ENCODE measurements at places on chromosomes 11 and 22.

DNA sequence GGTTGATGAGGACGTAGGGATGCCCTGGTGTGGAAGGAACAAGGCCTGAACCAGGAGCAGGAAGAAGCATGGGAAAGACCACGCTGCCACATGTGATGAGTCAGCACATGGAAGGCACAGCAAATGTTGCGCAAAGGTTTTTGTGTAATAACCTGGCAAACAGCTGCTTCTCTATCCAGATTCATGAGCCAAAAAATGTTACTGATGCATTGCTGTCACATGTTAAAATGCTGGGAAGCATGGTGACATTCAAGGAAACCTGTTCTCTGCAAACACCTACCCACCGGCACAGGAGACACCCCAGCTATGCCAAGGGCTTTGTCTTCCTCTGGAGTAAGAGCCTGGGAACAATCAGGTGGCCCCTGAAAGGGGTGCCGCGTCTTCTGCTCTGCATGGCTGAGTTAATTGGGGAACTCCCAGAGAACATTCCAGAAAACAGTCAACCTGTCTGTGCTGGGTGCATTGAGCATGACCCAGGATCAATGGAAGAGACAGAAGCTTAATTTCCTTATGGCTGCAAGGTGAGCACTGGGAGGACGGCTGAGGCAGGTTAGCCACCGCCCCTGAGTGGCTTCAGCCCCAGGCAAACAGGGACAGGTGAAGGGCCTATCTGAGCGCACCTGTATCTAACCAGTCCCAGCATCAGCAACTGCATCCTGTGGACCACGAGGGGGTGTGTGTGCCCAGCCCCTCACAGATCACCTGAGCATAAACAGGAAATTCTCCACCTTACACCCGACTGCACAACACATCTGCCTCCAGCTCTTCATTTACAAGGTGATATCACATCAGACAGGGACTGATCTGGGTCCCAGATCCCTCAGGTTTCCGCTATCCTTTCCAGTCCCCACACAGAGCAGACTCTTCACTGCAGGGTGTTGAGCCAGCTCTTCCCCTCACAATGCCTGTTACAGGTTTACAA lies 108.4 kb downstream of the GGTLC2 start:
- no peak for DNase-seq

GRCh38 chr22:20138417-20138738 lies 6.8 kb downstream of the ZDHHC8 start:
- DNase-seq, result no peak

DNA sequence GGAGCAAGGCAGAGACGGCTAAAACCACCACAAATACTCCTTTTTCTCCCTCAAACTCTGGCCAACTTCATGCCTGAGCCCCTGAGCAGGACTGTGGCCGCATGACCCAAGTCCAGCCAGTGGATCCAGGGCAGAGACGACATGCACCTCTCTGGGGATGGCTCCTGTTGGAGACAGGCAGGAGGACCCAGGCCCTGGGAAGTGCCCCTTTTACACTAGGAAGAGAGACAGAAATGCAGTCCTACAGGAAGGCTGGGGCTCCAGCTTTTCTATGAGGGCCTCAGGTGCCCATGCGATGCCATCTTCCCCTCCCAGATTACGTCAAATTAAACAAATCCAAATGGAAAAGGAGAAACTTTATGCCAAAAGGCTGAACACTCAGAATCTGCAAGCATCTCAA lies 498.0 kb downstream of the BRD1 start:
- no peak for DNase-seq

DNA sequence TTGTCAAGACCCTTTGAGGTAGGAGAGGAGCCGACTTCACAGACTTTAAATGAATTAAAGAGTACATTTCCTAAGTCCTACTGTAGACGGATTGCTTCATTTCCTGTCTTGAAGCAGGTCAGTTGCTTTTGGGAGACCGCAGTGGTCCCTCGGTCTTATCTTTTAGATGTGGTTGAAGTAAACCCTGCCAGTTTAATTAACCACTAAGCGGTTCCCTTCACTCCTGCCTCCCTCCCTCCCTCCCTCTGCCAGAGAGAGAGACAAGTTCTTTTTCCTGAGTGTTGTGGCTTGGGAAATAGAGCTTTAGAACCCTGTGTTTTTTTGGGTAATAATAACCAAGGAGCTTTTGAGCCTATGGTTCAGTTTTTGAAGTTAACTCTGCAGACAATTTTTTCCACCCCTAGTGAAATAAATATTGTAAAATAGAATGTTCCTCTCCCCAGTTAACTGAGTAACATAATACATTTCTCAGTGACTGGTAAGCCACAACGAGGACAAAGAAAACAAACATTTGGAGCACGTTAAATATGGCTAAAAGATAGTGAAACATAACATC lies 147.5 kb downstream of the LDLRAD3 start:
- no peak for DNase-seq

DNA sequence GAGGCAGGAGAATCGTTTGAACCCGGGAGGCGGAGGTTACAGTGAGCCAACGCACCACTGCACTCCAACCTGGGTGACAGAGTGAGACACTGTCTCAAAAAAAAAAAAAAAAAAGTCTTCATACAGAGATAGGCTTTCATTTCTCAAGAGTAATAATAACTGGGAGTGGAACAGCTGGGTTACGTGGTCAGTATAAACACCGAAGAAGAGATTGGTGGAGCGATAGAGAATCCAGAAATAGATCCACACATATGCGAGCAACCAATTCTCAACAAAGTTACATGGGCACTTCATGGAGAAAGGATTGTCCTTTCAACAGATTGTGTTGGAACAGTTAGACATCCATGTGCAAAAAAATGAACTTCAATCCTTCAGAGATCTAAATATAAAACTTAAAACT lies 24.6 kb downstream of the ZBED4 start:
- no peak for DNase-seq

DNA sequence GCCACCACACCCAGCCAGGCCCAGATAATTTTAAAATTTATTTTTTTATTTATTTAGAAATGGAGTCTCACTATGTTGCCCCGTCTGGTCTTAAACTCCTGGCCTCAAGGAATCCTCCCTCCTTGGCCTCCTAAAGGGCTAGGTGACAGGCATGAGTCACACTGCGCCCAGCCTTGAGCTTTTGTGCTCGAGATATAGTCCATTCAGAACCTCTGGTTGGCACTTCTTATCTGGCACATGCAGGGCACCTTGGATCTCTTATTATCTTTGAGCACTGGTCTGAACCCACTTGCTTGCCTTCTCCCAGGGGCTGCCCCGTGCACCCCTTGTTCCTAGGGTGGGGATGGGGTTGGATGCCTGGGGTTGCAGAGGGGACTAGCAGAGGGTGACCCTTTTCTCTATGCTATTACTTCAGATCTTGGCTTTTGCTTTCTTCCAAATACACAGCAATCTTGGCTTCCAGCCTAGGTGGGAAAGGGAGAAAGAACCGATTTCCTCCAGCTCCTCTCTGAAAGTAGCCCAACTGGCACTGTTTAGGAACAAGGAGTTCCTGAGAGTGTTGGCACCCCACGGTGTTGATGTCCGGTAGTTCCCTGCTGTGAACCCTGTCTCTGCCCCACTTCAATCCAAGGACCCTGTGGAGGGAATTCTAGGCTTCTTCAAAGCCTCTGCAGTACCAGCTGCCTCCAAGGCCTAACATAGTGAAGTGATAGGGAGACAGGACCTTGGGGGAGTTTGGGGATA lies 1.3 kb upstream of the SLC3A2 start:
- DNase-seq, result no peak

DNA sequence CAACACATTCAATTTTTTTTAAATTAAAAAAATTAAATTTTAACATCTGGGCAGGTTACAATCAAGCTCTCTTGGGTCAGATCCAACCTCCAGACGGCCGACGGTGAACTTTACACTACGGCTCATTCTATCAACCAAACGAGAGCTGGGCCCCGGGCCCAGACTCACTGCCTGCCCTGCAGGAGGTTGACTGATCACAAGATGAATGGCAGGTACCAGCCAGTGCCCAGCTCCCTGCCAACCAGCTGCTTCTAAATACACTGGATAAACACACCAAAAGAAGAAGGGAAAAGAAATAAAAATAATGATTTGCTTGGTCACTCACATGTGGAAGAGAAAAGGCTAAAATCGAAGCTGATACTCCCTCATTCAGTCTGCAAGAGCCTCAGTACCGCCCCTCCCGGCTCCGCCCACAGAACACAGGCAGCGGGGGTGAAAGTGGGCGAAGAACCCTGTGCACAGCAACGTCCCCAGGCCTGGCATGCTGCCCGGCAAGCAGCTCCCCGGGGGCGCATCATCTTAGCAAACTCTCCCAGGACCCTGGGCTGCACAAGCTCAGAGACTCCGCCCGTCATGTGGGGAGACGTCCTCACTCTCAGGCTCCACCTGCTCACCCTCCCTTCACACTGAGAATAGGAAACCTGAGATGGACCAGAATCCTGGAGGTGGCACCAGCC lies 303.4 kb downstream of the SHANK2 start:
- DNase-seq, result no peak

GRCh38 chr11:31882951-31883392 lies 71.8 kb upstream of the PAX6 start:
- DNase-seq, result no peak

GRCh38 chr22:22450343-22450839 lies 58.2 kb downstream of the ZNF280B start:
- DNase-seq, result no peak

DNA sequence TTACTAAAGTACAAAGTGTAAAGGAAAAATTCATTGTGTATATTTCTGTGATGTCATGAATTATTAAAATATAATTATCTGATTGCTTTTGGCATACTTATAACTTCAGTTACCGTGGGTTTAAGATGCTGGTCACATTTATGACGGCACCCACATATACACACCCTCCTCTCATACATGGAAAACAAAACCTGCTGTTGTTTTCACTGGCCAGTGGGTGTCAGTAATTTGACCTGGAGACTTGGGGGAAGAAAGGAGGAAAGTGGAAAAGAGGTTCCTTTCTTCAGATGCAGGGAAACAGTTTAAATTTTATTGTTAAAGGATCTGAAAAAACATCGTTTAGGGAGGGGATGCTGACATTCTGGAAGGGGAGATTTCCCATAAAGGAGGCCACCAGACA lies 742 bp upstream of the BBOX1 start:
- no peak for DNase-seq

DNA sequence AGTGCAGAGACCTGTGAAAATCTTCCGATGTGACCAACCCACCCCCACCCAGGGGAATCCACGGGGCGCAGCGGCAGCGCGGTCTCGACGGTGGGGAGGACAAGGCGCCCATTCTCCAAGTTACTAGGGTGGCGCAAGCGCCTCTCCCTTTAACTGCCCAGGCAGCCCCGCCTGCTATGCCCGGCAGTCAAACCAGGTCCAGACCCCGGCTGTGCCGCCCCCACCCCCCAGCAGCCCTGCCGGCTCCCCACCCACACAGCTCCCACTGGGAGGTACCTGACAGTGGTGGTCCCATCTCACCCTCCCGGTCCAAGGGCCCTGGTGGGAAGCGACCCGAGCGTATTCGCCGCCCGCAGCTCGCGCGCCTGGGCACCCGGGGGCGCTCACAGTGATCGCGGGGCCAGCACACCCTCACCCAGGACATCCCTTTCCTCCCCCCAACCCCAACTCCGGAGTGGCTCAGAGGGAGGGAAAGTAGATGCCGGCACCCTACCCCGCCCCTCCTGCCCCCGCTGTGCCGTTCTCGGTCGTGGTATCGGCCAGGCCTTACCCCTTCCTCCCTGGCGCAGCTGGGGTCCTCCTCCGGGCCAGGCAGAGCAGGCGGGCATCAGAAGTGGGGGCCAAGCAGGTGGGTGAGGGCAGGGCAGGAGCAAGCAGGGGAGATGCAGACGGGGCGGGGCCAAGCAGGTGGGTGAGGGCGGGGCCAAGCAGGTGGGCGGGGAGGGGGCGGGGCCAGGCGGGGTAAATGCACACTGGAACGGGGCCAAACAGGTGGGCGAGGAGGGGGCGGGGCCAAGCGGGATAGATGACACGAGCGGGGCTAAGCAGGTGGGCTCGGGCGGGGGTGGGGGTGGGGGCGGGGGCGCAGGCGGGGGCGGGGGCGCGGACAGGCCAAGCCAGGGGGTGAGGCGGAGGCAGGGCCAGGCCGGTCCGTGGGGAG lies at the start of gene TRPM5:
Gene TRPM5 (minus strand): TSS at position 634 of the 940 bp plus-strand sequence. CDS start 21,478 bp downstream, outside the sequence.
- peak; percentile 64 for DNase-seq

DNA sequence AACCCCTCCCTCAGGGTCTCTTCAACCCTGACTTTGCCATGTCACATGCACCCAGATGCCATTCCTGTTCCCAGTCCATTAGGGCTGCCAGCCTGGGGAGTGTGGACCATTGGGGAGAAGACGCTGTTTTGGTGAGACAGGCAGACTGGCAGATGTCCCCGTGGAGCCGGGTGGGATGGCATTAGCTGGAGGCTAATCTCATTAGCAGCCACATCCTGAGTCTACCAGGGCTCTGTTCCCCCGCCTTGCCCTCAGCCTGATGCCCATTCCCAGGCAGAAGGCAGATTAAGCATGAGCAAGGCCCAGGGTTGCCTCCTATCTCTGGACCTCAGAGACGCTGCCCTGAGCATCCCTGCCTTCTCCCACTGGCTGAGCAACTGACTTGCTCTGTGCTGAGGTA lies 46.4 kb upstream of the ALX4 start:
- DNase-seq, result no peak

DNA sequence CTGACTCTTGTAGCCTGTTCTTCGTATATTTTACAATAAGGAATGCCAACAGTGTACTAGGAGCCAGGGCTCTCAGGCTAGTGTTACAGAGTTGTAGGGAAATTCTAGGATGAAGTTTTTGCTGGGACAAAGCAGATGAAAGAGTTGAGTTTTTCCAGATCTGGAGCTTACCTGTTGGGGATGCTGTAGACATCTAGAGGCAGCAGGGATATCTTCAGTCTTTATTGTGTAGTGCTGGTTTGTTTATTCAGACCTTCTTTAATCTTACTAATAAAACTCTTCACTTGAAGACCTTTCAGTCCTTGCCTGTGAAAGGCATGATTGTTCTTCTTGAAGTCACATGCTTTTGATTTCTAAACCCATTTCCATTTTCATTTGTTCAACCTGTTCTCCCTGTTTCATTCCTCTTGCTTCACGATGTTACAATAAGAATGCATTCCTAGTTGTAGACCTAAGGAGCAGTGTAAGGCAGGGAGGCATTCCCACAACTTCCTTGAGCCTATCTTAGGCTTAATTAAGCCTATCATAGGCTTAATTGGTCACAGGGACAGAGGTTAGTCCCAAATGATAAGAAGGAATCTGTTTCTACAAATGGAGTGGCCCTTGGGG lies 7.9 kb upstream of the SLC37A2 start:
- no peak for DNase-seq

DNA sequence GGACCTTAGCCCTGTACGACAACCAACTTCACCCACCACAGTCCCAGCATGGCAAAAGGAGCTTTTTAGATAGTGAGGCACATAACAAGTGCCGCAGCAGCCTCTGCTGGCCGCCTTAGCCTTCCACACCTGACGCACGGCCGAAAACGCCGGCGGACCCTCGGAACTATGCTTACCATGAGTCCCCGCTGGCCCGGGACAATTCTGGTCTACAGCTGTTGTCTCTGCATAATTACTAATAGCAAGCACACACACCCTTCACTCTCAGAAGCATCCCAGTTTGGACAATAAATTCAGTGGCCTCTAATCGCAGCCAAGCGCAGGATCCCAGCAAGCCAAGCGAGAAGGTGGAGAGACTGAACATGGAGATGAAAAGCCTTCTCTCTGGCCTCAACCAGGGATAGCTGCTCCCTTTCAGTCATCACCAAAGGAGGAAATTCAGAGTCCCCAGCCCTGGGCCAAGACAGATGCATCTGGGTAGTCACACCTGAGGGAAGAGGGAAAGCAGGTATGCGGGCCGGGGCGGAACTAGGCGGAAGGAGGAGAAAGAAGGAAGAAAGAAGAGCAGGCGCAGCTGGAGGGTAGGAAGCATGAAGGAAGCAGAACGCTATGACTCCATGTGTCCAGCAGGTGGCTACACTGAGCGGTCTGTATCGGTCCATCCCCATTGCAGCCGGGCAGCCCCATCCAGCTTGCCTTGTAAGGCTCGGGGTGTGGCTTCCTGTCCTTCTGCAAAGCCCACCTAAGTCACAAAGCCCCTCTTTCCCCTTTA lies 40.3 kb downstream of the BUD13 start:
- DNase-seq, result peak; percentile 50

- DNase-seq, result peak; percentile 69
Measured at GRCh38 chr11:128039140-128040021, 548.0 kb downstream of the ETS1 start.
